EL (cell line): ENCODE measurements at places on chromosomes 6 and 20.

DNA sequence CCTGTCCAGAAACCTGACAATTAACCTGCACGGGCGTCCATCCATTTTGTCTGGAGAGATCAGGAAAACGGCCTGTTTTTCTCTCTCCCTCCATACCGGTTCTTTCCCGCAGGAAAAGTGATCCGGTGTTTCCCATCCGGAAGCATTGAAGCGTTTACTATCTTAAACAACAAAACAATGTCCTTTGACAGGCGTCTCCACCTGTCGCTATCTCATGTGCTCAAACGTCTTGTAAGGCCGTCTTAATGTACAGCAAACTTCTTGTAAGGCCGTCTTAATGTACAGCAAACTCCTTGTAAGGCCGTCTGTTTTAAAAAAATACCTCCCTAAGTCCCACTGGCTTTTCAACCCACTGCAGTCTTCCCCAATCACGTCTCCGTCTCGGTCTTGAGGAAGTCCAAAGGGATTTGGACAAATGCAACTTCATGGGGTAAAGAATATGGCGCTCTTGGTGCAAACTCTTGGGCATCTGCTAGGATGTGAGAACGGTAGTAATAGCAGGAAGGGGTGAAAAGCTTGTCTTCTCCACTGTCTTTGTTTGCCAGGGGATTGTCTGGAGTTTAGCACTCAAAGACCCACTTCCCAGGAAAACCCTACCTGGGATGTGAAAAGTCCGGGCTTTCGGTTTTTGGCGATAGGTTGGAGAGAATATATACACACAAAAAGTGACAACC, 29.9 kb upstream of the TRIM27 start:
- peak; percentile 58 for DNase-seq

- no peak for DNase-seq
Observed at GRCh38 chr20:63661959-63662812, 4.1 kb downstream of the RTEL1 start.

DNA sequence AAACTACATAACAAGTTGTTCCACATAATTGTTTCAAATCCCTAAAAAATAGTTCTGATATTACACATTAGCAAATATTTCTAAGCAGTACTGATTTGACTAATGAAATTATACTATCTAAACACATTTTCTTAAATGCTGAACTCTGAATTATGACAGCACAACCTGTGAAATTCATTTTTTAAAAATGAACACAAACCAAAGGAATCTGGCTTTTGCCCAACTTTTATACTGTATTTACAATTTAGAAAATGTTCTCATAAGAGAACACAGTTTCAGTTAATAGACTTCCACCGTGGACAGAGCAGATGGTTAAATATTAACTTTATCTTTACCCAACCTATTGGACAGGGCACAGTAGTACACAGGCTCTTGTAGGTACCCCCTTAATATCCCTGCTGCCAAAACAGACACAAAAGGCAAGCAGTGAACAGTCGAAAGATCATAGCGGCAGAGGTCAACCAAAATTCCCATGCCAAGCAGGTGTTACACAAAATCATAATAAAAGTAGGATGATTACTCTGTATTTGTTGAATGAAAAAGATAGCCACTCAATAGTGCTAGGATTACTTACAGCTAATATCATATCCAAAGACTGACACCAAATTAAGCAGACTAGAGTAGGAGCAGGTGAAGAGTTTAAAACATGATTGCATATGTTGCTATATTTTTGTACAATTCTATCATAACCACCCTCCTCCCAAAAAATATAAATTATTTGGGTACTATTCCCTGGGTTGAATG, 122.5 kb downstream of the RNGTT start:
- DNase-seq, result peak; percentile 6

DNA sequence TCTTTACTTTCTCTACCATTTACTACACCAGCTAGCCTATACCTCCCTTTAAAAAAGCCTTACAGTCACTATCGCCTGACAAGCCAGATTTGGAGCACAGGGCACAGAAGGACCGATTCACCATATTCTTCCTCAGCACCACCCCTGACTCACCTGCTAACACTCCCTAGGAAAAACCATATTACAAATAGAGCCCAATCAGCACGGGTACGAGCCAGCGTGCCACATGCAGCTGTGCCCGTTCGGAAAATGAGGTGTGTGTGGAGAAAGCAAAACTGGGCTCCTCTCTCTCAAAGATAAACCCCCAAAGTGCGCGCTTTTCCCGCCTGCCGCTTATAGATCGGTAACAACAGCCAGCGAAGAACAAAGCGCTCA, 1.2 kb downstream of the SYNCRIP start:
- DNase-seq, result peak; percentile 31

DNA sequence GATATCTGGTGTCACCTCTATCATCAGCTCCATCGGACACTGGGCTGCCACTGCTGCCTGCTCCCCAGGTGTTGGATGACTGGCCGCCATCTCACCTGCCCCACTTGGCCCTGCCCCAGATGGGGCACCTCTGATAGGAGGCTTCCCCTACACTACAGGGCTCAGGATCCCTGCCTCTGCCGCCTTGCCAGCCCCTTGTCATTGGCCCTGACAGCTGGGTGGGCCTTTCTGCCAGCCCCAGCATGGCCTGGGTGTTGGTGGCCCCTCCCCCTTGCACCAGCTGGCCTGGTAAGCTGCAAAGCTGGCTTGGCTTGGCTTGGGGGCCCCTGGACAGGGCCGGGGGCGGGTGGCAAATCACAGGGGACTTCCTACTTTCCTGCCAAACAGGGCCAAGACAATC, 10.6 kb downstream of the PACSIN1 start:
- DNase-seq, result no peak
